Heart left ventricle (tissue), 16 donors: ENCODE measurements at places on chromosomes 4 and X. TPM values are rescaled to one million over a fixed set of nuclear protein-coding genes. Genes with fewer than 3 reads are reported as not detected.

DNA sequence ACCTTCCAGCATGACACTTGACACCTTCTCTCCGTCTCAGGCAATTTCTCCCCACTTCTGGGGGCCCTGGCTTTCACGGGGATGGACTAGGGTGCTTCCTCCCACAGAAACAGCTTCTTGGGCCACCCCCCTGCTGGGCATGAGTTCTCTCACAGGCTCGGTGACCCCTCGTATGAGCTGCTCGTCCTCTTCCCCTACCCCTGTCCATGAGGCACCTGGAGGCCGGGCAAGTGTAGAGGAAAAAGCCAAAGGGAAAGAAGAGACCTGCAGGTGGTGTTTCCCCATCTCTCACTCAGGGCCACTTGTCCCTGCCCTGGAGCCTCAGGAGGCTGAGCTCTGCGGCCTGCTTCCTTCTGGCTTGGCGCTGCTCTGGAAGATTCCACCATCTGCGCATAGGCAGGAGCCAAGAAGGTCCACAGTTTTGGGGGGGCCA is 1.9 kb upstream of the RGS12 start:
- no peak for DNase-seq

DNA sequence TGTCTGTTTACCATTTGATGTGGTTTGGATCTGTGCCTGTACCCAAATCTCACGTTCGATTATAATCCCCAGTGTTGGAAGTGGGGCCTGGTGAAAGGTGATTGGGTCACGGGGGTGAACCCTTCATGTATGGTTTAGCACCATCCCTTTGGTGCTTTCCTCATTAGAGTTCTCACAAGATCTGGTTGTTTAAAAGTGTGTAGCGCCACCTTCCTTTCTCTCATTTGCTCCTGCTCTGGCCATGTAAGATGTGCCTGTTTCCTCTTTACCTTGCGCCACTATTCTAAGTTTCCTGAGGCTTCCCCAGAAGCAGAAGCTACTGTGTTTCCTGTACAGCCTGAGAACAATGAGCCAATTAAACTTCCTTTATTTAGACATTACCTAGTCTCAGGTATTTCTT is 610.7 kb upstream of the ADGRL3 start:
- DNase-seq, result no peak

TAF1 gene
- 14.0 TPM for polyA plus RNA-seq

GRCh38 chr4:56910172-56910967 is 2.7 kb downstream of the REST start:
- no peak for DNase-seq

DNA sequence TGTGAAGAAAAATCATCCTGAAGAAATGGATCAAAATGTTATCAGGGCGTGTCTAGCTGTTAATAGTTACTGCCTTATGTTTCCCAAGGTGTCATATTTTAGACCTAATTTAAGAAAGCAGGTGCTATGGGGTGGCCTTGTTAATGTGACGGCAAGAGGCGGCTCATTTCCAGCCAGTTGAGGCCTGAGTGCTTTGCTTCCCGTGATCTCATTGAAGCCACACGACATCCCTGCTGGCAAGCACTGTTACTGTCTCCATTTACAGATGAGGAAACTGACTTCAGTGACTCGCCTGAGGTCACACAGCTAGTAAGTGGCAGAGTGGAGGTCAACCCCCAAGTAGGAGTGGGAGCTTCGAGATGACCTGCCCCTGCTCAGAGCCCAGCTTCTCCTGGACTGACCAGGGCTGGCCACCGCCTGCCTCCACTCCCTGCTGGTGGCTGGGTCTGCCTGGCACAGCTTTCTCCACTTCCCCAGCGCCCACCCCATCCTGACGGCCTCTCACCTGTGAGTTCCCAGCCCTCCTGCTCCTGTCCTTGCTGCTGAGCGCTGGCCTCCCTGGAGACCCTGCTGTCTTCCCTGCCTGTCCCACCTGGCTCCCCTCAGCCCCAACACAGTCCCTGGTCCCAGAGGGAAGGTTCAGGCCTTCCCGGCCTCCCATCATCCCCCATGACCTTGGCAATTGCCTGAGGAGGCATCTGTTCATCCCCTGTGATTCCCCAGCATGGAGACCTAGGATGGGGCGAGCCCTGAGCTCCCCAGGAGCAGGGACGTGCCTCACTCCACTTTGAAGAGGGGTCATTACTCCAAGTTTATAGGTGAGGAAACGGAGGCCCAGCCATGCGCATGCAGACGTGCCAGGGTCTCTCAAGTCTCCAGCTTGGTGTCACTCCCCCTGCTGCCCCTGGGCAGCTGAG is 47.7 kb upstream of the SORCS2 start:
- no peak for DNase-seq

ANK2 gene
- polyA plus RNA-seq, result 58.1 TPM

DNA sequence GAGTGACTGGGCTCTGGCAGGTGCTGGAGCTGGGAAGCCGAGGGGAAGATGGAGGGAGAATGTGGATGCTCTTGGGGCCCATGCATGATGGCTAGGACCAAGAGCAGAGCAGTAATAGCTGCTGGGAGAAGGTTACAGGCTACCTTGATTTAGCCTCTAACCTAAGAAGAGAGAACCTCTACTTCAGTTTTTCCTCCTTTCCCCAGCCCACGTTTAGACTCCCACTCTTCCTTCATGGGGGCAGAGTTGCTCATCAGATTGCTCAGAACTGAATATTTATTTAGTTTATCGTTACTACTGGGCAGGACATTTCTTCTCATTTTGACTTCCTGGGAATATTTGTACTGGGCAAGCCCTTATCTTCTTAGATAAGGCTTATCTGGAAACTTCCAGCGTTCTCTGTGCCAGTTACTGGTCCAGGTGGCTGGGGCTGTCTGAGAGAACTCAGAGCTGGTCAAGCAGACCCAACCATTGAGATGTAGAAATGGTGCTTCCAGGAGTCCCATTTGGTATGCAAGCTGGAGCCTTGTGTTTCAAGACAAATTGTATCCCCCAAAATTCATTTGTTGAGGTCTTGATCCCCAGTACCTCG is 442.9 kb upstream of the BOD1L1 start:
- no peak for DNase-seq

GRCh38 chrX:12866451-12867377 is at the start of gene TLR7:
Gene TLR7, plus strand, starts transcription at chrX:12867072. Its CDS starts 507 bp downstream, at chrX:12867579.
- no peak for DNase-seq

CDS1 gene
- 0.90 TPM for polyA plus RNA-seq

LPAR4 gene
- polyA plus RNA-seq, result 0.30 TPM

- DNase-seq, result no peak
Measured at GRCh38 chrX:87516717-87517121, 883 bp upstream of the KLHL4 start.

- no peak for DNase-seq
Measured at GRCh38 chrX:45110494-45110893, 90.2 kb downstream of the DIPK2B start.

- no peak for DNase-seq
Measured at GRCh38 chr4:39732728-39733127, 34.8 kb downstream of the UBE2K start.

PCGF3 gene
- 26.6 TPM for polyA plus RNA-seq

DNA sequence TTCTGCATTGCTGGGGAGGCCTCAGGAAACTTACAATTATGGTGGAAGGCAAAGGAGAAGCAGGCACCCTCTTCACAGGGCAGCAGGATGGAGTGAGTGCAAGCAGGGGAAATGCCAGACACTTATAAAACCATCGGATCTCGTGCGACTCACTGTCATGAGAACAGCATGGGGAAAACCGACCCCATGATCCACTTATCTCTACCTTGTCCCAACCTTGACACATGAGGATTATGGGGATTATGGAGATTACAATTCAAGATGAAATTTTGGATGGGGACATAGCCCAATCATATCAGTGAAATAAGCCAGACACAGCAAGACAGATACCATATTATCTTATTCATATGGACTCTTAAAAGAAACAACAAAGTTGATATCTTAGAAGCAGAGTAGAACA is 134.9 kb downstream of the C4orf33 start:
- no peak for DNase-seq

GRCh38 chr4:985123-985830 is 1.6 kb upstream of the IDUA start:
- DNase-seq, result peak; percentile 84

- no peak for DNase-seq
Measured at GRCh38 chr4:13215560-13215959, 268.6 kb downstream of the RAB28 start.

DNA sequence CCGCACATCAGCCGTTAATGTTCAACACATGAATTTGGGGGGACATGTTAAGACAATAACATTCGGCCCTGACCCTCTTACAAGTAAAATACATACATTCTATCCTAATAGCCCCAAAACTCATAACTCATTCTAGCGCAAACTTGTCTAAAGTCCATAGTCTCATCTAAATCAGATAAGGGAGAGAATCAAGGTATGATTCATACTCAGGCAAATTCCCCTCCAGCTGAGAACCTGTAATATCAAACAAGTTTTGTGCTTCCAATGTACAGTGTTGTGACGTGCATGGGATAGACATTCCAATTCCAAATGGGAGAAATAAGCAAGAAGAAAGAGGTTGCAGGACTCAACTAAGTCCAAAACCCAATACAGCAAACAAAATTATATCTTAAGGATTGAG is 69.0 kb downstream of the SERPINA7 start:
- DNase-seq, result no peak

GRCh38 chr4:105630670-105631655 is 77.5 kb downstream of the INTS12 start:
- no peak for DNase-seq

SASH3 gene
- polyA plus RNA-seq, result 0.61 TPM

SSX3 gene
- polyA plus RNA-seq, result not detected

DNA sequence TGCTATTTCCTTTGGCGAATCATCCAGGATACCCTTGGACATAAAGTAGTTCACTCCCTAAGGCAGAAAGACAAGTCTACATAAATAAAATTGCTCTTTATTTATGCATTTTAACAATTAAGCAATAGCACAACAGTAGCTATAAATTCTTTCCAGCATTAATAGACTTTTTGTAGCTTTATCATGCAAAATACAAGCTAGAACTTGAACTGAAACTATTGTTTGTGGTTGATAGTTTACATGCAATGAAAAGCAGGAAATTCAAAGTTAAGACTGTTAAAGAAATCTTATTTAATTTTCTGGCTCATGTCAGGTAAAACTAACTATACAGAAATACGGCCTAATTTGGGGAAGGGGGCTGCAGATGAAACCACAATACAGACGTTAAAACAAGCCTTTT is 42.3 kb downstream of the FBXO8 start:
- no peak for DNase-seq

GRCh38 chr4:122423246-122423645 is 33.3 kb downstream of the IL2 start:
- no peak for DNase-seq

DNA sequence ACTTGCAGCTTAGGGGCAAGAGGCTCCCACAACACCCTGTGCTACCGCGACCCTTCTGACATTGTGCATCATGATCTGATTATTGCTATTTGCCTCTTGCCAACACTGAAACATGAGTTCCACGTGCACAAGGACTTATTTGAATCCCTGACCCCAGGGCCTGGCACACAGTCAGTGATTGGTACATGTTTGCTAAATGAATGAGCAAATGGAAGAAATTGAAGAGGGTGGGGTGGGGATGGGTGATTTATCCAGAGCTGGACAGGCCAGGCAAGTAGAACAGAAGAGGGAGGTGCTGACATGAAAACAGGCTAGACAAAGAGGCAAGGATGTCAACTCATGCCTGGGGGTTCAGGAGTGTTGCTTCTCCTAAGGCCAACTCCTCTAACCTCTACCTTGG is 24.9 kb upstream of the RPL39 start:
- no peak for DNase-seq

CTAG2 gene
- not detected for polyA plus RNA-seq

DNA sequence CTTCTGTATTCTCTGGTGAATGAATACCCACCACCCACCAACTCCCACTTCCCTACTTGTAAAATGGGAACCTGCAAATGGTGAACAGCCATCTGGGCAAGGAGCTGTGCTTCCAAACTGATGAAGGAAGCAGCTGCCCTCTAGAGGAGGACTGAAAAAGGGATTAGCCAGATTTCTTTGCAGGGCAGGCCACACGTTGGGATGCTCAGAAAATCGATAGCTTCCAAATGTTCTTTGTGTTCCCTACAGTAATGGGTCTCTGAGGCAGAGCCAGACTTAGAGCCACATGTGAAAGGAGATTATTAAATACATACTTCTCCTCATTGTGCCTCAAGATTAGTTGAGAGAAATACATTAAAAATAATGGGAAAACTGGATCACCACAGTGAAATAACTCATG is 39.3 kb upstream of the LPAR4 start:
- no peak for DNase-seq

- no peak for DNase-seq
Measured at GRCh38 chrX:103376979-103377324, 614 bp downstream of the BEX3 start.

- DNase-seq, result no peak
Measured at GRCh38 chr4:17757621-17758020, 23.8 kb downstream of the FAM184B start.

MAGEA8 gene
- not detected for polyA plus RNA-seq

GRCh38 chrX:1529756-1530155 is 7.2 kb downstream of the P2RY8 start:
- DNase-seq, result no peak

GRCh38 chr4:158202481-158202880 is 7.8 kb upstream of the TMEM144 start:
- DNase-seq, result no peak
